ENCODE measurements at places on chromosomes 1 and 21.
A peak's percentile ranks its signal among the peaks of the same experiment; 100 is the strongest.

- DNase-seq, result no peak
These were observed 61.1 kb upstream of the C1orf87 start for GRCh38 chr1:60134716-60135115.

- no peak for DNase-seq
These were observed 853 bp downstream of the USP16 start for GRCh38 chr21:29025328-29025713.

- no peak for DNase-seq
These were observed 133.3 kb downstream of the NPHP4 start for GRCh38 chr1:5858844-5859407.

GRCh38 chr1:151314137-151314875 is 12.9 kb downstream of the PI4KB start:
- DNase-seq, result no peak

DNA sequence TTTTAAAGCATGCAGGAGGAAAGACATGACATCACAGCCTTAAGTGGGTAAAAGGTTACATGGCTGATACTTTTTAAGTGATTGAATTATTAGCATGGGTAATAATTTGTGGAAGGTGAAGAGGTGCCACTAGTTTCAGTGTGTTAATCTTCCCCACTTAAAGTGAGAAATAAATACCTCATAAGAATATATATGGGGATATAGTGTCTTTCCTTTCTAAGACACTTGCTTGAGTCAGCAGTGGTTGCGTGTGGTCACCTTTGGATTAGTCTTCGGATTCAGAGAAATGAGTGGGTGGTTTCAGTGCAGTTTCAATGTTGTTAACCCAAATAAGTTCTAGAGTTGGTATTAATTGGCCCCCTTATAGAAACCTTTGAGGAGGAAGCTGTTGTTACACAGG is 94.1 kb downstream of the ADGRL2 start:
- no peak for DNase-seq

GRCh38 chr1:165288350-165289120 is 68.0 kb downstream of the LMX1A start:
- no peak for DNase-seq

GRCh38 chr1:117654493-117655219 is 48.8 kb downstream of the TENT5C start:
- DNase-seq, result no peak

GRCh38 chr1:110360431-110360830 is 21.3 kb downstream of the RBM15 start:
- no peak for DNase-seq

DNA sequence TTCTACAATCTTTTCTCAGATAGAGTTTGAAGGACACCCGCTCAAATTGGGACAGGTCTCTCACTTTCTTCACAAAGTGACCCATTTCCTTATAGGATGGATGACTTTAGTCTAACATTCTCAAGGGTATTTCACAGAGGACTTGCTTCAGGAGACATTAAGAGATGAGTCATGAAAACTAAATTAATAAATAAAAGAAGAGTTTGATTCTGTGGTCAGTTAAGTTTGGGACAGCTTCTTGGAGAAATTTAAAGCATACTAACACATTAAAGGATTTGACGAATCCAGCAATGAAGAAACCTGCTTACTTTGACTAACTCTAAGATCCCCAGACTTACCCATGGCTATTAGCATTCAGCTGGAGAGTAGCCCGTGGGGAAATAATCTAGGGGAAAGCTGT is 95.6 kb upstream of the RAB3GAP2 start:
- no peak for DNase-seq

GRCh38 chr1:155645034-155645598 is 35.1 kb downstream of the MSTO1 start:
- no peak for DNase-seq

GRCh38 chr1:41390166-41390565 is 28.9 kb downstream of the FOXO6 start:
- DNase-seq, result no peak

DNA sequence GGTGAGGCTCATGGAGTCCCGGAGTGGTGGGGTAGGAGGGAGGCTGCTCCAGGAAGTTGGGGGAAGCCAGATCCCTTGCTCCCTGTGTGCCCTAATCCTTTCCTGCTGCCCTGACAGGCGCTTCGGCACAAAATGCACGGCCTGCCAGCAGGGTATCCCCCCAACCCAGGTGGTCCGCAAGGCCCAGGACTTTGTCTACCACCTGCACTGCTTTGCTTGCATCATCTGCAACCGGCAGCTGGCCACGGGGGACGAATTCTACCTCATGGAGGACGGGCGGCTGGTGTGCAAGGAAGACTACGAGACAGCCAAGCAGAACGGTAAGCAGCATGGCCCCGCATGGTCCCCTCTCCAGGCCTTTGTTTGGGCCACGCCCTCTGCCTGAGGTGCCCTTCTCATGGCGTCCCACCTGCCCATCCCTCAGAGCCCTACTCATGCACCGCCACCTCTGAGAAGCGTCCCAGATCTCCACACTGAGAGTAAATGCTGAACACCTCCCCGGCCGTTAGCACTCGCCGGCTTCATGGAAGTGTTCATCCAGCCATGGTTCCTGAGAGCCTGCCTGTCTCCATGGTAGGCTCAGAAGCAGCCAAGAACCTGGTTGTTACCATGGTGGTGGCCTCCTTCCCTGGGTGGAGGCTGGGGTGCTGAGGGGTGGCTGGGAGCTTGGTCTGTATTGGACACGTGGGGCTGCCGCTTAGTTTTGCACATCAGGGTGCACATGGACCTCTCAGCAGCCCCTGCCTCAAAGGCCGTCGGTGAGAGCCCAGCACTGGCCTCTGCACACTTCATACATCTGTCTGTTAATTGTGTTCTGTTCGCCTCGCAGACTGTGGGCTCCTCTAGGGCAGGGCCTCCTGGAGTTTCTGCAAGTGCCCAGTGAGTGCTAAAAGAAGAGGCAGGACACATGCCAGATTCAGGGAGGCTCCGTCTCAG is 36.5 kb downstream of the LHX4 start:
- DNase-seq, result no peak

DNA sequence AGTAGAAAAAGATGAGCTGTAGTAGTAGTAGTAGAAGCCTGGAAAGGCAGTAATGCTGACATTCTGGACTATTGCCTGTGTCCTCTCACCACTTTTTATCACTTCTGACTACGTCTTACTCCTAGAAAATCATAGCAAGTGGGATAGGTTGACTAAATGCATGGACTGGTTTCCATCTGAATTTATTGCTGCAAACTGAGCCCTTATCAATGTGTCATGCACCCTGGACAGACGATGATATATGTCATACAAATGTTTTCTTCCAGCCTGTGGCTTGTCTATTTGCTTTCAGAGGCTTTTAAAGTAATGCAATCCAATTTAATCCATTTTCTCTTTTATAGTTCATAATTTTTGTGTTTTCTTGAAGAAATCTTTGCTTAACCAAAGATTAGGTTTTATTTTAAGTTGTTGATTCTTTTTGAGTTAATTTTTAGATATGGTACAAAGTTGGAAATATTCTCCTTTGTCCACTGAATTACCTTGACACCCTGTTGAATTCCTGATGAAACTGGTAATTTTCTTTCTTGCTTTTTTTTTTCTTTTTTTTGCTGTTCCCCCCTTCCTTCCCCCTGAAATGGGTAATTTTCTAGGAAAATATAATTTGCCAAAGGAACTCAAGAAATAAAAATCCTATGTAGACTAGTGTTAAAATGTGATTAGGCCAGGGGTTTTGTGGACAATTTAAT is 47.1 kb downstream of the PHACTR4 start:
- DNase-seq, result no peak

- DNase-seq, result no peak
These were observed 434.8 kb downstream of the LMO4 start for GRCh38 chr1:87763483-87763882.

- peak; percentile 79 for DNase-seq
These were observed 14.6 kb upstream of the ZNF692 start for GRCh38 chr1:248873409-248873992.

- DNase-seq, result no peak
These were observed 60.7 kb downstream of the CASZ1 start for GRCh38 chr1:10735563-10736305.

GRCh38 chr1:17531682-17532487 is 7.6 kb upstream of the ARHGEF10L start:
- no peak for DNase-seq

- DNase-seq, result no peak
These were observed 45.5 kb downstream of the KCNAB2 start for GRCh38 chr1:6090996-6091822.

DNA sequence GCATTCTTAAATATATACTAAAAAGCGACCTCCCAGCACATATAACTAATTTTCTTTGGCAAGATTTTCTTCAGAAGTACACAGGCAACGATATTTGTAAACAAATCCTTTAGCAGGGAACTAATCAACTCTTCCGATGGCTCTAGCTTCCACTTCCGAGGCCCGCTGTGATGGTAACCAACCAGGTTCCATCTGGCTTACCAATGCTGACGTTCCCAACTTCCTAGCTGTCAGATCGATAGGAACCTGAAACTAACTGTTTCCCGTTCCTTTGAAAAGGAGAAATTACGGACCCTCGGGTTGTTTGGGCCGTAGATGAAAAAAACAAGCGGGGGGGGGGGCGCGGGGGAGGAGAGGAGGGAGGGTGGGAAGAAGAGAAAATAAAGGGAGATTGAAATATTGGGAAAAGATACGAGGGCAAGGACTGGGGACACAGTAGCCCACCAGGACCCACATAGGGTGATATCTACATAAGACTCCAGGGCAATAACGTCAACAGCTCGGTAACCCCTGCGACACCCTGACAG is 513 bp downstream of the GTF2B start:
- DNase-seq, result no peak

DNA sequence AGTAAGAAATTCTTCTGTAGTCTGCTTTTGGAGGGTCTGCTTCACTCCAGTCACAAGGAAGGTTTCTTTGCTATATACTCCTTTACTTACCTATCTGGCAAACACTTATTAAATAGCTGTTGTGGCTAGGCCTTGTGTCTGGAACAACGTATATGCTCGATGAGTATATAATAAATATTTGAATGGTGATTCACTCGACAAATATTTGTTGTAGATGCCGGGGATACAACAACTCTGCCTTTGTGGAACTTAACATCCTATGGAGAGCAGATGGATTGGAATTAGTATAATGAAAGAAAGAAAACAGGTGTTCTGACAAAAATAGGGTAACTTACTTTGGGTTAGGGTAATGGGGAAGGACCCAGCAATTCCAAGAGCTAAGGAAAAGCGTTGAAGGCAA is 31.1 kb downstream of the KPNA6 start:
- no peak for DNase-seq

DNA sequence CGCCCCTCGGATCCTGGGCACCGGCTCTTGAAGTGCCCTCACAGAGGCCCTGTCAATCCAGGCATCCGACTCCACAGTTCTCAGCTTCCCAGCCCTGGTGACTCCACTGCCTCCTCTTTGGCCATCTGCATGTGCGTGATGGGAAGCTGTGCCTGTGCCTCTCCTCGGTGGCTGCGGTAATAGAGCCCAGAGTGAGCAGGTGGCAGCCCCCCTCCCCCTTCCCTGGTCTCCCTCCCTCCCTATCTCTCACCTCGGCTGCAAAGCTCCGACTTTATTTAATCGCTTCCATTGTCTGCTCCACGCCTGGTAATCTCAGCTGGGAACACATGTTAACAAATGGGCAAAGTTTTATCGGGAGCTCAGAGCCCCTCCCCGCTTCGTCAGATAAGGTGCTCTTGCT is 91.9 kb downstream of the IGSF21 start:
- no peak for DNase-seq

DNA sequence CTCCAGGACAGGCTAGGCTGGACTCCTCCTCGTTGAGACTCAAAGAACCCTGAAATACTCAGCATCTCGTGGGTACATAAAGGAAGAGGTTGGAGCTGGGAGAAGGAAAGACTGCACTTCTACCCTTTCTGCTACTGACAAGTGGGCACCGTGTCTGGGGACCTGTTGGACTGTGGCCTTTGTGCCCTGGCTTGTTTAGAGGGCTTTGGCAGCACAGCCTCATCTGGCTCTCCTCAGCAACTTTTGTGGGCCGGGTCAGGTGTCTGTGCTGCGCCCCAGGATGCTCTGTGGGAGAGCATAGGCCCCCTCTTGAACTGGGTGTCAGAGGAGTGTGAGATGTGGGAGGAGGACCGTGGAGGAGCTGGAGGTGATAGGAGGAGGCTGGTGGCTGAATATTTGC is 142.4 kb downstream of the FCRL5 start:
- no peak for DNase-seq

DNA sequence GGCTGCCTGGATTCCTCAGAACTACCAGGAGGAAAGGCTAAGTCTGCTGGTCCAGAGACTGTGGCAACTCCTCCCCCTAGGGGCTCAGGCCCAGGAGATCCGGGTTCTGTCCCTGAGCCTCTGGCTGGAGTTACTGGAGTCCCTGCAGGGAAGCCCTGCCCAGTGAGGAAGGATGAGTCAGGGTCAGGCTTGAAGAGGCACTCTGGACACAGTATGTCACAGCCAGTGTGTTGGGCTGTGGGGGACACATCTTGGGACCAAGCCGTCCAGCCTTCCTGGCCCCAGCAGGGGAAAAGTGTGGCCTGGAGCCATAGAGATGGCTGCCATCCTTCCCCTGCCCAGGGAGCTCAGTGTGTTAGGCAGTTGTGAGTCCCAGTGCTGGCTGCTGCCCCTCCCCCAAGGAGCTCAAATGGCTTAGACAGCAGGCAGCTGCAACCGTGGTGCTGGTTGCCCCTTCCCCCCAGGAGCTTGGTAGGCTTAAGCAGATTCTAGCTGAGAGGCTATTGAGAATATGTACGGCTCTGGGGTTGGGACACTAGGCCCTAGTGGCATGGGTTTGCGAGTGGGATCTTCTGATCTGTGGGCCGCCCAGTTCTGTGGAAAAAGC is 28.2 kb upstream of the RABGAP1L start:
- no peak for DNase-seq

DNA sequence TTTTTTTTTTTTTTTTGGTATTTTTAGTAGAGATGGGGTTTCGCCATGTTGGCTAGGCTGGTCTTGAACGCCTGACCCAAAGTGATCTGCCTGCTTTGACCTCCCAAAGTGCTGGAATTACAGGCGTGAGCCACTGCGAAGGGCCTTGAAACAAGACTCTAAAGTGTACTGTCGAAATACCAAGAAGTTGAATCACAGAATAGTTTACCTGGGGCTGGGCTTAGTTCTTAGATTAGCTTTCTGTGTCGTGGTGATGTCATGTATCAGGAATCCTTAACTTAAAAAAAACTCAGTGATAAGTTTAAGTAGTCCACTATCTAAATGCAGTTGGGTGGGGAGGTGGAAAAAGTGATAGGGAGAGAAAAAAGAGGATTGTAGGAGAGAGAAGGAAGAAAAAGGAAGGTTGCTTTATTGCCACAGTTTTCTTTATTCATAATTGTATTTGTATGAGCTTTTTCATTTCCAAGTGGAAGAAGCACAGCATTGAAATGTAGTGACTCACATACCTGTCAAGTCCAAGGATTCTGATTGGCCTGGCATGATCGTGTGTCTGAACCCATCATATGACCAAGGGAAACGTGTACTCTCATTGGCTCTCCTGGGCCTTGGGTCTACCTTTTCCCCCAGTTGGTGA is 13.4 kb downstream of the ITSN1 start:
- DNase-seq, result no peak

GRCh38 chr21:43311301-43311817 is 115.6 kb downstream of the SIK1 start:
- DNase-seq, result no peak

DNA sequence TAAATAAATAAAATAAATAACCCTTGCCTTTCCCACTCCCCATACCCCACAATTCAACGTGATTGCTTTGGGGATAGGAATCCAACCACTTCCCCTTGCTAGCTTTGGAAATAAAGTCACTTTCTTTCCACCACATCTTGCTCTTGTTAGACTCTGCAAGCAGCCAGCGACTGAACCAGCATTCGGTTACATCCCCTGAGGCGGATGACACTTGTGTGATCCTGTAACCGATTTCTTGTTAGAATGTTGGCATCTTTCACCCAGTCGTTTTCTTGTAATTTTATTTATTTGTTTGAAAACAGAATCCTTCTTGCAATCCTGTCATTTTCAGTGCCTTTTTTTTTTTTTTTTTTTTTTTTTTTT is 1.6 kb upstream of the IFNGR2 start:
- no peak for DNase-seq
